ENCODE measurements at places on chromosomes 3 and 15. TPM values are rescaled to one million over a fixed set of nuclear protein-coding genes. Genes with fewer than 3 reads are reported as not detected.

Gene AHSG
- not detected for total RNA-seq

DNA sequence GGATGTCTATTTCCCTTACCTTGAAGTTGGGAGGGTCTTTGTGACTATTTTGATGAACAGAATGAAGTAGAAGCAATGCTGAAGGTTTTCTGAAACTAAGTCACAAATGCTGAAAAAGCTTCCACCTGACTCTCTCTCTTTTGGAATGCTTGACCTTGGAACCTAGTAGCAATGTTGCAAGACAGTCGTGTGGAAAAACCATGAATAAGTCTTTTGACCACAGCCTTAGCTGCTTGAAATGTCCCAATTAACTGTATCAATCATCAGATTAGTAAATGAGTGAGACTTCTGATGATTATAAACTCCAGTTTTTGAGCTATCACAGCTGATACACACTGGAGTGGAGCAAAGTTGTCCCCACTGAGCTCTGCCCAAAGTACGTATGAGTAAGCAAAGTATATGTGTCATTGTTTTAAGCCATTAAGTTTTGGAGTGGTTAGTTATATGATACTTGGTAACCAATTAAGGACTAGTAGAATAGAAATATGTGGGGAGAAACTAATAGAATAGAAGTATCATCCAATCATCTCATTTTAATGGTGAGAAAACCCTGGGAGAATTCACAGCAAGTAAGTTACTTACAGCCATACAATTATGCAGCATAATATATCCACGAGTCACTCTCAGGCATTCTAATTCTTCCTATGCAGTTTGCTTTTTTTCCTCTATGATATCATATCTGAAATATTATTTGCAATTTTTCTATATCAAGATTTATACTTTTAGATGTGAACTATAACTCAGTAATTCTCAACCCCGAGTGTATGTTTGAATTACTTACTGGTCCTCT is 1010.6 kb downstream of the ROBO2 start:
- no peak for DNase-seq
- H3K27ac ChIP-seq, result no peak overlapping the region
- H3K27me3 ChIP-seq, result no peaks in the 10 kb centered on the region
- H3K36me3 ChIP-seq, result no peaks in the 10 kb centered on the region
- H3K4me3 ChIP-seq, result no peak overlapping the region
- H3K4me1 ChIP-seq, result no peaks in the 10 kb centered on the region

DNA sequence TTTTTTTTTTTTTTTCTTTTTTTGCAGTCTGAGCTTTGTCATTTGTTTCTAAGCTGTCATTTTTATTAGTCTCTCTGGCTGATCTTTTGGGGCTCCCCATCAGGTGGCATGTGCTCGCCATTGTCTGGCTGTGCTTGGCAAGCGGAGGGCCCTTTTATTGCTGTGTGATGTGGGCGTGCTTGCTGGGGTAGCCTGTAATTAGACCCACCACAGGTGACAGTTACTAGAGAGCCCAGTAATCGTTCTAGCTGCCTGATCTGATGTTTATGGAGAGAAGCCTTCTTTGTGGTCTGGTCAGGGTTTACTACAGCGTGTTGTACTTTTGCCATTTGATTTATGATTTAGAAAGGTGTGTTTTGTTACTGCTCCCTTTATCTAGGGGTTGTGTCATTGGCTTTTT is 179.9 kb downstream of the MCTP2 start:
- H3K36me3 ChIP-seq, result no peaks in the 10 kb centered on the region
- no peak overlapping the region for H3K27ac ChIP-seq
- no peak overlapping the region for H3K4me3 ChIP-seq
- H3K4me1 ChIP-seq, result no peaks in the 10 kb centered on the region
- no peaks in the 10 kb centered on the region for H3K27me3 ChIP-seq
- no peak for DNase-seq

DNA sequence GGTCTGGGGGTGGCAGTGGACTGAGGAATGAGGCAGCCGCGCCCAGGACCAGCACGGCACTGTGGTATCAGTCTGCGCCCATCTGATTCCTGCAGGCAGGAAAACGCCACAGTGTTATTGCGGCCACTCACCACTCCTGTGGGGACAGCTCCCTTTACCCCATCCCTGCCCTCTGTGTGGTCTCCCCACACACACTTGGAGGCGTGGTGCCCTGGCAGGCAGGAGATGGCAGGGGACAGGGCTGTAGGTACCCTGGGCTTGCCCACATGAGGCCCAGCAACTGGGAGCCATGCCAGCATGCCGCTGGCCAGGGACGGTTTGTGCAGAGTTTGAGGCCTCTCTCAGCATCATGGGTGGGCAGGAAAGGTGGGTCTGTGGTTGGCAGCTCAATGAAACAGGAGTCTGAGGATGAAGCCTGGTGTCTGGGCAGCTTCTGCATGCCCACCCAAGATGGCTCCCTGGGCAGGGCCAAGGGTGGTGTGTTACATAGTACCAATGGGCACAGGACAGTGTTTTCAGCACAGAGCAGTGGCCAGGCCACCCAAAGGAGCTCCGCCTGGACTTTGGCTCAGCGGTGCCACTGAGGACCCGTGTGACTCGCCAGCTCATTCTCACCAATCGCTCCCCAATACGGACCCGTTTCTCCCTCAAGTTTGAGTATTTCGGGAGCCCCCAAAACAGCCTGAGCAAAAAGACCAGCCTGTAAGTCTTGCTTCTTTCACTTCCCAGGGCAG is 27.2 kb downstream of the ACAA1 start:
- H3K27ac ChIP-seq, result no peak overlapping the region
- H3K27me3 ChIP-seq, result no peaks in the 10 kb centered on the region
- H3K36me3 ChIP-seq, result peaks cover 4% of the 10 kb centered on the region
- no peak overlapping the region for H3K4me3 ChIP-seq
- DNase-seq, result no peak
- no peaks in the 10 kb centered on the region for H3K4me1 ChIP-seq

DNA sequence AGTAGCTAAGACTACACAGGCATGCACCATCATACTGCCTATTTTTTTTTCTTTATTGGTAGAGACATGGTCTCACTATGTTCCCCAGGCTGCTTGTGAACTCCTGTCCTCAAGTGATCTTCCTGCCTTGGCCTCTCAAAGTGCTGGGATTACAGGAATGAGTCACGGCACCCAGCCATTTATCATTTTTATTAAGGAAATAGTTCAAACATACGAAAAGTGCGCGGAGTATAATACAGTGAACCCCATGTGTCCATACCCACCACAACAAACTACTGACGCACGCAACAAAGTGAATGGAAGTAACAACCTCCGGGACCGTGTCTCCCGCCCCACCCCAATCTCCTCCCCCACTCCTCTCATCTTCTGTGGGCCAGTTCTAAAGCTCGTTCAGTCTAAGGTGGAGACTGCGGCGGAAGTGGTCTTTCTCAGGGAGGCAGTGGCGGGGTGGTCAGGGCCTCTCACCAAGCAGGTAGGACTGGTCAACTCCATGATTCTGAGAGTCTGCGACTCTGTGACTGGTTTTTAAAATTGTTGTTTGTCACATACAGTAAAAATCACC is 42.1 kb downstream of the DNAJB8 start:
- H3K4me3 ChIP-seq, result no peak overlapping the region
- H3K27ac ChIP-seq, result no peak overlapping the region
- no peak for DNase-seq
- no peaks in the 10 kb centered on the region for H3K4me1 ChIP-seq

Gene FRMD5
- 0.16 TPM for total RNA-seq

GRCh38 chr3:64530434-64531049 is 157.3 kb downstream of the ADAMTS9 start:
- H3K27me3 ChIP-seq, result peaks cover 14% of the 10 kb centered on the region
- no peak overlapping the region for H3K4me3 ChIP-seq
- no peak overlapping the region for H3K27ac ChIP-seq
- H3K36me3 ChIP-seq, result no peaks in the 10 kb centered on the region

Gene TM6SF1
- 1.5 TPM for total RNA-seq

Gene ITIH3
- total RNA-seq, result not detected

Gene LMAN1L
- total RNA-seq, result 0.25 TPM

Gene MYO5C
- 0.42 TPM for total RNA-seq

Measured in activated CD4-positive, alpha-beta T cell treated with anti-CD3 and anti-CD28 coated beads for 36 hours (primary cell).